A673 (cell line): ENCODE measurements at places on chromosomes 12 and 14. TPM values are rescaled to one million over a fixed set of nuclear protein-coding genes. Genes with fewer than 3 reads are reported as not detected.

Gene KLRD1
- 0.02 and 0.31 TPM in 2 replicates for total RNA-seq

Gene BRI3BP
- 24.1 and 26.0 TPM in 2 replicates for total RNA-seq

GRCh38 chr12:76878099-76878898, 520 bp downstream of the CSRP2 start:
- peak; percentile 70 for DNase-seq

DNA sequence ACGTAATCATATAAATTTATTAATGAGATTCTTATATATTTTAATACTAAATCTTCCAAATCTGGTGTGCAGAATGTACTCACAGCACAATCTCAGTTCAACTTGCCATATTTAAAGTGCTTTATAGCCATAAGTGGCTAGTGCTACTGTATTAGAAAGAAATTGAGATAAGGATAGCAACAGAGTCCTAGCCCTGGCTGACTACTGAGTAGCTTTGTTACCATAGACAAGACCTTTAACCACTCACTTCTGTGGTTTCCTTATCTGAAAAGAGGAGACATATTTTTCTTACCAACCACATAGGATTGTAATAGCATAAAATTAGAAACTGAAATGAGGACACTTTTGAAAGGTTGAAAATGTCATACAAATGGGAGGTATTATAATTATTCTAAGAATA, 2.0 kb upstream of the CHURC1 start:
- DNase-seq, result no peak

GRCh38 chr14:104107611-104108569, 22.4 kb downstream of the ASPG start:
- peak; percentile 54 for DNase-seq

DNA sequence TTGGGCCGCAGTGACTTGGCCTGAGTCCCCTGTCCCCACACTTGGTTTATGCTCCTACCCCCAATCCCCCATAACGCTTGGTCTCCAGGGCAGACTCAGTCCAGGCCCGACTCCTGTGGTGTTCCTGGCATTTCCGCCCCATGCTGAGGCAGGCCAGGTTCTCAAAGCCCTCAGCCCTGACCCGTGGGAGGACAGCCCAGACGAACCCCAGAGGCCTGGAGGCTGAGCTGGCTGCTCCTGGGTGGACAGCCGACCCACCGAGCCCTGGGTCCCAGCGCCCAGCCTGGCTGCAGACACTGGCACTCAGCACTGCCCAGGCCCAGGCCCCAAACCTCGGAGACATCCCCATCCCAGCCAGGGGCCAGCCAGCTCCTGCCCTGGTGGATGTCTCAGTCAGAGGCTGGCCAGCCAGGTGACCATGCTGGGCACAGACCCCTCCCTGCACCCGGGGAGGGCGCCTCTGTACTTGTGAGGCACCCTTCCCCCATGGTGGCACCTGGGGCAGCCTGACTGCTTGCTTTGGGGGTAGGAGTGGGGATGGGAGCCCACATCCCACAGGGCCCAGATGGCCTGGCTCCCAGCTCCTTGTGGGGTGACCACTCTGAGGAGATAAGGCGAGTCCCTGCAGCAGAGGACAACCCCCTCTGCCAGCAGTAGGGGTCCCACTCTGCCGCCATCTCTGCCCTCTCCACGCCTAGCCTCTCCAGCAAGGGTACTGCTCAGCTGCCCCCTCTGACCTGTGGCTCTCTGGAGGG, 1.4 kb downstream of the PLD4 start:
- no peak for DNase-seq
